ENCODE measurements at places on chromosomes 6 and 20.

DNA sequence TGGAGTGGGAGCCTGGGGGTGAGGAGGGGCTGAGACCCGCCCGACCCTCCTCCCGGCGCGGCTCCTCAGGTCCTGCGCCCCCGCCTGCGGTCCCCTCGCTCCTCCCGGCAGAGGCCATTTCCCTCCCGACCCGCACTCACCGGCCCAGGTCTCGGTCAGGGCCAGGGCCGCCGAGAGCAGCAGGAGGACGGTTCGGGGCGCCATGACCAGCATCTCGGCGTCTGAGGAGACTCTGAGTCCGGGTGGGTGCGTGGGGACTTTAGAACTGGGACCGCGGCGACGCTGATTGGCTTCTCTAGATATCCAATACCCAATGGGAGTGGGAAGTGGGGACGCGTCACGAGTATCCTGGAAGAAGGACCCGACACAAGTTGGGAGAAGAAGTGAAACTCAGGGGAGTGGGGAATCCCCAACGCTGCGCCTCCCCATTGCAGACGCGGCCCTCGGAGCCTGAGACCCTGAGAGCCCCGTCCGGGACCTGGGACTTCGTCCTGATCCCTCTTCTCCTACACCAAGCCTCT, at the start of gene HLA-B:
Gene HLA-B, minus strand, starts transcription at position 234 of the 521 bp plus-strand sequence. Its CDS starts 21 bp downstream, at position 213.
- H3K36me3 ChIP-seq, result peaks cover 3% of the 10 kb centered on the region
- no peaks in the 10 kb centered on the region for H3K4me1 ChIP-seq
- H3K27me3 ChIP-seq, result peaks cover 10% of the 10 kb centered on the region

- H3K4me3 ChIP-seq, result no peak overlapping the region
- DNase-seq, result no peak
- no peaks in the 10 kb centered on the region for H3K36me3 ChIP-seq
- H3K27me3 ChIP-seq, result no peaks in the 10 kb centered on the region
- no peak overlapping the region for H3K27ac ChIP-seq
Observed at GRCh38 chr6:164142322-164142721, 727.8 kb downstream of the QKI start.

- H3K27me3 ChIP-seq, result no peaks in the 10 kb centered on the region
- no peak for DNase-seq
- H3K36me3 ChIP-seq, result no peaks in the 10 kb centered on the region
- H3K27ac ChIP-seq, result no peak overlapping the region
Observed at GRCh38 chr20:60695226-60696000, 556.6 kb upstream of the CDH4 start.

GRCh38 chr20:58633161-58634053, 17.7 kb upstream of the STX16 start:
- DNase-seq, result no peak
- H3K27ac ChIP-seq, result no peak overlapping the region
- no peak overlapping the region for H3K4me3 ChIP-seq

DNA sequence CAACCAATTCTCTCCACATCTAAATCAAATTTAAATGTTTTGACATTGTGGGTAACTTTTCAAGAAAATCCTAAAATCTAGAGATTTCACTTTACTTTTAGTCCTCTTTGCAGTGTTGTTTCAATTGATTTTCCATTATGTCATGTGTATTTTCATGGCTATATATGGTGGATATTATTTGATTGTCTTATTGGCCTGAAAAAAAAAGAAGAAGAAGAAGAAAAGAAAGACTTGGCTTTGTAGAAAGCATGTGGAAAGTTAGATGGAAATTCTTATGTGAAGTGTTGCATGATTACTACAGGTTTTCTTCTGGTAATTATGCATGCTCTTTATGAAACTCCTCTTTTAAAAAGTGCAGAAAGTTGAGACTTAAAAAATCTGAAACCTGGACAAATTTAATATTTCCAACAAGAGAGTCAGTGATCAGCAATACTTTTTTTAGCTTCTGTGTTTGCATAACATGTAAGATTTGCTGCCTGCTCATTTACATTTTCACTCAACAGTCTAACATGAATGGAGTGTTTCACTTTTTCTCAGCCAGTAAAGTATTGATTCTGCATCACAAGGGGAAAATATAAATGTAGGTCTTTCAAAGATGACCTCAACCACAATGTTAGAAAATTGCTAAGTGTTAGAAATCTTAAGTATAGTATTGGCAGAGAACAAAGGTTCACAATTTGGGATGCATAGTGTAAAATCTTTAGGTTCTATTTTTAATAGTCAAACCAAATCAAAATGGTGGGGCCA, 438.7 kb downstream of the BCKDHB start:
- no peak for DNase-seq
- H3K27ac ChIP-seq, result no peak overlapping the region
- H3K4me3 ChIP-seq, result no peak overlapping the region
- H3K4me1 ChIP-seq, result no peaks in the 10 kb centered on the region
- H3K27me3 ChIP-seq, result no peaks in the 10 kb centered on the region

- no peak for DNase-seq
- H3K36me3 ChIP-seq, result peaks cover 7% of the 10 kb centered on the region
- no peak overlapping the region for H3K4me3 ChIP-seq
- no peak overlapping the region for H3K27ac ChIP-seq
- no peaks in the 10 kb centered on the region for H3K4me1 ChIP-seq
Observed at GRCh38 chr6:157283330-157283898, 39.9 kb downstream of the TMEM242 start.

- DNase-seq, result no peak
- no peaks in the 10 kb centered on the region for H3K27me3 ChIP-seq
- no peak overlapping the region for H3K4me3 ChIP-seq
- H3K36me3 ChIP-seq, result no peaks in the 10 kb centered on the region
- H3K4me1 ChIP-seq, result no peaks in the 10 kb centered on the region
Observed at GRCh38 chr6:6332811-6333244, 12.4 kb upstream of the F13A1 start.

- no peaks in the 10 kb centered on the region for H3K36me3 ChIP-seq
- DNase-seq, result no peak
- H3K27me3 ChIP-seq, result no peaks in the 10 kb centered on the region
- no peak overlapping the region for H3K27ac ChIP-seq
Observed at GRCh38 chr6:131255911-131256310, 120.6 kb downstream of the AKAP7 start.

DNA sequence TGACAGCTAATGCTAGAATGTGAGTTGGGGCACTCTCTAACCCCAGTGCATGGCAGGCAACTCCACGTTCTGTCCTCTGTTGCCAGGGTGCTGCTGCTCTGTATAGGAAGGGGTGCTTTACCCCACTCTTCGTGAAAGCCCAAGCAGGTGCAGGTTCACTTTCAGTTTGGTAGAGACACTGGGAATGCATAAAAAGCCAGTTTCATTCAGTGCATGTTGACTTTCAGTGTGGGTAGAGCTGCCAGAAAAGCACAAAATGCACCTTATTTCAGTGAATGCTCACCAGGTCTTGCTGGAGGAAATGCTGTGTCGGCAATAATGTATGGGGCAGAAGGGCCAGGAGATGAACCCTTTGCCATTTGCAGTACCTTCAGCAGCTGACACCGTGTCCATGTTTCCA, 62.1 kb upstream of the ADGRB3 start:
- DNase-seq, result no peak
- no peaks in the 10 kb centered on the region for H3K36me3 ChIP-seq
- no peak overlapping the region for H3K27ac ChIP-seq

DNA sequence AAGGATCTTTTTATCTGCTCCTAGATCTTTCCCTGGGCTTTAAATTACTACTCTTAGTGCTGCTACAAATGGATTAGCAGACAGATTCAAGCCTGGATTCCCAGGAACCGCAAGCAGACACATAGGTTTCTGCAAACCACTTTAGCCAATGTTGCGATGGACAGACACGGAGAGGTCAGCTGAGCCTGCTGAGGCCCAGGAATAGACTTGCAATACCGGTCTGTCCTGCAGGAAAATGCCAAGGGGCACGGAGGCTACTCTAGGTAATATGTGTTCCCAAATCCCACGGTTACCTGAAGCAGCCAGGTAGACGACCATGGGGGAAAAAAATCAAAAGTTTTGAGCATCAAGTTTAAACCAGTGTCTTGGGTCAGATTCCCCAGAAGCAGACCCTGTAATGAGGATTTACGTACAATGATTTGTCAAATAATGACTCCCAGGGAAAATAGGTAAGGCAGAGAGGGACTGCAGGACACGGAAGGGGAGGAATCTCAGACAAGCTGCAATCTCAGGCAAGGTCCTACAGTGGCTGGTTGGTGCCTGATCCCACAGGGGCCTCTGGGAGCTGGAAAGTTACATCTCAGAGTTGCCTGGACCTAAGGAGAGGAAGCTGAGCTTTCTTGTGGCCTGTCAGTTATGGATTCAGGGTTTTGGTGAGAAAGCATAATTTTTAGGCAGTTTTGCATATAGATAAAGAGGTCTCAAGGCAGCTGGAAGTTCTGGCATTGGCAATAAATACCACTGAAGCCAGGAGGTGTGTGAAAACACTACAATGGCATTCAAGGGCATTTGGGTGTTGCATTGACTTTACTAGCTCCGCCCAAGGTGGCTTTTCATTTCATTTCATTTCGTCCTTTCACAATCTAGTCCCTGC, 12.5 kb downstream of the OTOR start:
- H3K27me3 ChIP-seq, result no peaks in the 10 kb centered on the region
- no peak overlapping the region for H3K4me3 ChIP-seq
- no peaks in the 10 kb centered on the region for H3K36me3 ChIP-seq
- H3K4me1 ChIP-seq, result no peaks in the 10 kb centered on the region
- DNase-seq, result no peak
- no peak overlapping the region for H3K27ac ChIP-seq

GRCh38 chr6:166853371-166854325, 102.7 kb downstream of the RNASET2 start:
- no peak overlapping the region for H3K27ac ChIP-seq
- no peak for DNase-seq
- H3K36me3 ChIP-seq, result no peaks in the 10 kb centered on the region
- no peaks in the 10 kb centered on the region for H3K4me1 ChIP-seq

GRCh38 chr20:49646126-49646525, 67.6 kb downstream of the B4GALT5 start:
- H3K27me3 ChIP-seq, result no peaks in the 10 kb centered on the region
- peaks cover 94% of the 10 kb centered on the region for H3K36me3 ChIP-seq
- no peak for DNase-seq
- H3K27ac ChIP-seq, result no peak overlapping the region
- H3K4me1 ChIP-seq, result peaks cover 17% of the 10 kb centered on the region

- peaks cover 7% of the 10 kb centered on the region for H3K4me1 ChIP-seq
- H3K4me3 ChIP-seq, result no peak overlapping the region
- H3K36me3 ChIP-seq, result no peaks in the 10 kb centered on the region
- DNase-seq, result no peak
- no peak overlapping the region for H3K27ac ChIP-seq
Observed at GRCh38 chr6:166165558-166166313, 1.9 kb downstream of the TBXT start.

GRCh38 chr20:62561182-62561581, 81.1 kb upstream of the SLCO4A1 start:
- H3K27me3 ChIP-seq, result no peaks in the 10 kb centered on the region
- H3K27ac ChIP-seq, result peak overlapping the region; percentile 92
- peaks cover 62% of the 10 kb centered on the region for H3K4me1 ChIP-seq
- peak overlapping the region; percentile 9 for H3K4me3 ChIP-seq
- H3K36me3 ChIP-seq, result peaks cover 20% of the 10 kb centered on the region

DNA sequence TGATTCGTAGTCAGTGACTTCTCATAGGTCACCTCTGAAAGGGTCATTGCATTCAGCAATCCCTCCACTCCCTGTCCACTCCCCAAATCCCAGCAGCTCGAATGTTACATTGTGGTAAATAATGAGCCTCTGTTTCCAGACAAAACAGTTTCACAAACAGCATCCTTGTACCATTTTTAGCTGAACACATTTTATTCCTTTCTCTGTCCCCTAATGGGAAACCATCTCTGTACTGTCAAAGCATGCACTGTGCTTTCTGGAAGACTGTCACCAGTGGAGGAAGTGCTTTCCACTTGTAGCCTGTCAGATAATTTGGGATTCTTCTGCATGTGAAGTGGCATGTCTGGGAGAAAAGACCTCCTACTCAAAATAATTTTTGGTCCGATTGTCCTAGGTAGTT, 82.0 kb downstream of the SLC35F1 start:
- no peaks in the 10 kb centered on the region for H3K4me1 ChIP-seq
- no peak for DNase-seq
- no peak overlapping the region for H3K27ac ChIP-seq
- H3K4me3 ChIP-seq, result no peak overlapping the region
- no peaks in the 10 kb centered on the region for H3K36me3 ChIP-seq

DNA sequence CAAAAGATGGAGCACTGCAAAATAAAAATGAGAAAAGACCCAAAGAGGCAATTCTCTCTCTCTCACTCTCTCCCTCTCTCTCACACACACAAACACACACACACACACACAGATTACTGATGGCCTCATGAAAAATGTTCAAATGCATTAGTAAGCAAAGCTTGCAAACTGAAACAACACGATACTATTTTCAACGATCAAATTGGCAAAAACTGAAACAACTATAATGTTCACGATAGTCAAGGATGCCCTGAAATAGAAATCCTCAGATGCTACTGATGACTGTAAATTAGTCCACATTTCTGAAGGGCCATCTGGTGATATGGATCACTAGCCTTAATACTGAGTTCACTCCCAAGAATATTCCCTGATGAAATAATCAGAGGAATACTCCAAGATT, 100.8 kb downstream of the TRERF1 start:
- no peak overlapping the region for H3K27ac ChIP-seq
- no peak for DNase-seq
- H3K36me3 ChIP-seq, result no peaks in the 10 kb centered on the region

GRCh38 chr20:61931476-61932198, 134.0 kb downstream of the TAF4 start:
- H3K36me3 ChIP-seq, result no peaks in the 10 kb centered on the region
- no peak for DNase-seq
- no peak overlapping the region for H3K27ac ChIP-seq
- no peaks in the 10 kb centered on the region for H3K4me1 ChIP-seq
- H3K4me3 ChIP-seq, result no peak overlapping the region
- no peaks in the 10 kb centered on the region for H3K27me3 ChIP-seq

- H3K27me3 ChIP-seq, result peaks cover 34% of the 10 kb centered on the region
- no peak for DNase-seq
- no peak overlapping the region for H3K27ac ChIP-seq
- H3K36me3 ChIP-seq, result no peaks in the 10 kb centered on the region
- peak overlapping the region; percentile 1 for H3K4me3 ChIP-seq
Observed at GRCh38 chr20:25081065-25081729, 744 bp downstream of the VSX1 start.

DNA sequence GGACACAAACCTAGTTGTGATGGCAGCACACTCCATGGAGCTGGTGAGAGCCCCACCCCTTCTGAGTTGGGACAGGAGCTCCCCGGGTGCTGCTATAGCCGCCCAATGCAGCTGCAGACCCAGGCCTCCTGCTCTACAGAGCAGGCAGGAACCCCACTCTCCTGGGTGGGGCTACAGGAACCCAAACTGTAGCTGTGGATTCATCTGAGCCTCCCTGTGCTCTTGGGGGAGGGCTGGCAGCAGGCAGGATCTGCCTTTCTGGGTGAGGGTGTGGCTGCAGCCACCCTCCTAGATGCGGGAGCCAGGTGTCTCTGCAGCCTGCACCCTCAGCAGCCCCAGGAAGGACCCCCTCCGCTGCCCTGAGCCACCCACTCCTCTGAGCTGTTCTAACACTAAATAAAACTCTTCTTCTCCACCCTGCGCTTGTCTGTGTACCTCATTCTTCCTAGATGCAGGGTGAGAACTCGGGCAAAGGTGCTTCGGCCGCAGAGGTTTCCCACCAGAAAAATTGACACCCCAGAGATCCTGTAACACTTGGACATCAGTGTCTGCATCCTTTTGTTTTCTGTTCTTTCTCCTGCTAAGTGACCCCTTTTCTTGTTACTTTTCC, 55.2 kb upstream of the KIF13A start:
- no peak overlapping the region for H3K27ac ChIP-seq
- H3K4me3 ChIP-seq, result no peak overlapping the region
- H3K27me3 ChIP-seq, result no peaks in the 10 kb centered on the region
- H3K36me3 ChIP-seq, result no peaks in the 10 kb centered on the region

- peaks cover 11% of the 10 kb centered on the region for H3K36me3 ChIP-seq
- H3K4me3 ChIP-seq, result no peak overlapping the region
- H3K4me1 ChIP-seq, result peaks cover 36% of the 10 kb centered on the region
- no peak for DNase-seq
- peak overlapping the region; percentile 13 for H3K27ac ChIP-seq
- H3K27me3 ChIP-seq, result no peaks in the 10 kb centered on the region
Observed at GRCh38 chr6:127291495-127291894, 24.8 kb downstream of the RNF146 start.

Data from psoas muscle (tissue), 8 donors.